ENCODE measurements at places on chromosomes 1 and 21. TPM values are rescaled to one million over a fixed set of nuclear protein-coding genes. Genes with fewer than 3 reads are reported as not detected.

Gene CYP4A22
- not detected for total RNA-seq

DNA sequence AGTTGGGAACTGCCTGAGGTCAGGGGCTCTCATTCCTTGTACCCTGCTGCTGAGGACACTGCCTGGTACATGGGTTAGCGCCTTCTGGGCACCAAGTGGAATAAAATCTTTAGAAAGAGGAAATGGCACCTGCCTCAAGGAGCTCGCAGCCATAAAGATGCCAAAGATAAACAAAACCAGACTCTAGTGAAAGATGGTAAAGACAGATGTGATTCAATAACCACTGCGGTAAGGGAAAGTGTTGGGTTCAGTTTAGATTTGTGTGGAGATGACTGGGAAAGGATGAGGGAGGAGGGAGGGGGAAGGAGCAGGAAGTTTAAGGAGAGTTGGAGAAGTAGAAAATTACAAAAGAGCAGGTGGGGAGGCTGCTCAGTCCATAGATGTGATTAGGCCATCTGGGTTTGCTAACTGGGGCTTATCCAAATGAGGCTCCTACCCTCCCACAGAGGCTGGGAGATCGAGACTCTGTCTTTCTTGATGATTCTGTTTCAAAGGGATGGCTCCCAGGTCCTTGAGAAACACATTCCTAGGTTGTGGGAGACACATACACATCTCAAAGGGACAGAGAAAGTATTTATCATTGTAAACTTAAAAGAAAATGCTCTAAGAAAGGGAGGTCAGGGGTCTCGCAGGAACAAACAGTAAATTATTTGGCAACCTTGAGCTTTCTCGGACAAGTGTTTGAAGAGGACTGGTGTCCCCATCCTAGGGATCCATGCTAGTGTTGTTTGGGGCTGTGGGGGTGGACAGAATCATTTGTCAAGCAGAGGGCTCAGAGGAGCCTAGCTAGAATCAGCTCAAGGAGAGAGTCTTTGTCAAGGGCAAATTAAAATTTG lies 65.7 kb upstream of the MORC3 start:
- DNase-seq = no peak

DNA sequence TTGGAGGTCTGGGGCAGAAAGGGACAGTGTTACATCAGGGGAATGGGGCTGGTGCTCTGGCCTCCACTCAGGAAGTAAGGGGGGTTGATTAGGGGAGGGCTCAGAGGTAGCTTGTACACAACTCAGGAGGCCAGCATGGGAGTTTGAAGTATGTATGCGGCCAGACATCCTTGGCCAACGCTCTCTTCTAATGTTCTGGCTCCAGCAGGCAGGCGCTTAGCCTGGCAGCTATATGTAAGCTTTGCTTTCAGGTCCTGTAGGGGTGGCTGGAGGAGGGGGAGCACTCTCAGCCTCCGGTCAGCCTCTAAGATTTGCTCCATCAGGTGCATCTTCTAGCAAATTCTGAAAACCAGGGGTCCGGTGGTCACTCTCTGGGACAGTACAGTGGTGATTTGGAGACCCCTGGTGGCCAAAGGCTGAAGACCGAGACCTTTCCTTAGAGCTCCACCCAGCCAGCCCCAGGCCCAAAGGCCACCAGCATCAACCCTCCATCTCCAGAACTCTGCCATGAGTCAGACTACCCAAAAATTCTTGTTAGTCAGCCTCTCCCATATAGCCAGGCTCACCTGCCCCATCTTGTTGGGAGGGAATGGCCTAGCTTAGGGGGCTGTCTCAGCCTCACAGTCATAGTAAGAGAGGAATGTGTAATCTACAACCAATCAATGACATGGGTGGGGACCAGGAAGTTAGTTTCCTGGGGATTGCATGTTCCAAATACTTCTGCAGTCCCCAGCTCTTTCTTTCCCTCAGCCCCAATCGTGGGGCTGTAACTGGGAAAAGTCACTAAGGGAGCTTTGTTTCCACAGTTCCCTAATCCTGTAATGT lies 9.7 kb upstream of the COL8A2 start:
- DNase-seq = no peak

Gene CR1L
- 0.53 TPM for total RNA-seq

GRCh38 chr1:168391851-168392681 lies 111.4 kb downstream of the TBX19 start:
- DNase-seq = no peak

DNA sequence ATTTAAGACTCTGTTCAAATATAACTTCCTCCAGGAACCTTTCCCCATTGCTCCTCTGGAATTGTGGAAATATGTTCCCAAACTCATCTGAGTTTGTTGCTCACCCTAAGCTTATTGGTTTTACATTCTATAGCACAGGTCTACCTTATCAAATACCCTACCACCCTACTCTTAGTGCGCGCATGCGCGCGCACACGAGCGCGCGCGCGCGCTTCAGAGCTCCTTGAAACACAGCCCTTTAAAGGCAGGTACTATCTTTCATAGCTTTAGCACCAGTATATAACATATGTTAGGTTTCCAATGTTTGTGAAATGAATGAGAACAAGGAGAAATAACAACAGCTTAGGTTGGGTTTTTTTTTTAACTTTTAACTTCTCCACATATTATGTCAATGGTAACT lies 3.5 kb downstream of the IPP start:
- no peak for DNase-seq

GRCh38 chr1:167052389-167052788 lies 37.8 kb downstream of the GPA33 start:
- DNase-seq = no peak

Gene CASP9
- total RNA-seq = 22.3 TPM

DNA sequence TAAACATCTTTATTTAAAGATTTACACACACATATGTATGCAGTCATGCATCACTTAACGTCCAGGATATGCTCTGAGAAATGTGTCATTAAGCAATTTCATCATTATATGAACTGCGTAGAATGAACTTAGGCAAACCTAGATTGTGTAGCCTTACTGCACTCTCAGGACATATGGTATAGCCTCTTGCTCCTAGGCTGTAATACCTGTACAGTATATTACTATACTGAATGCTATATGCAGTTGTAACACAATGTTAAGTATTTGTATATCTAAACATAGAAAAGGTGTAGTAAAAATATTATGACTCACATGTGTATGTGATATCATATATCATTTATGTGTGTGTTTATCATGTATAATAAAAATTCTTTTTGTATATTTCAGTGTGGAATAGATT lies 73.2 kb upstream of the QSOX1 start:
- no peak for DNase-seq

- DNase-seq = no peak
Observed at GRCh38 chr1:21327566-21328323, 37.5 kb upstream of the ECE1 start.

- DNase-seq = no peak
Observed at GRCh38 chr1:91682882-91683597, 182.4 kb downstream of the CDC7 start.

Gene DAP3
- total RNA-seq = 145 TPM

DNA sequence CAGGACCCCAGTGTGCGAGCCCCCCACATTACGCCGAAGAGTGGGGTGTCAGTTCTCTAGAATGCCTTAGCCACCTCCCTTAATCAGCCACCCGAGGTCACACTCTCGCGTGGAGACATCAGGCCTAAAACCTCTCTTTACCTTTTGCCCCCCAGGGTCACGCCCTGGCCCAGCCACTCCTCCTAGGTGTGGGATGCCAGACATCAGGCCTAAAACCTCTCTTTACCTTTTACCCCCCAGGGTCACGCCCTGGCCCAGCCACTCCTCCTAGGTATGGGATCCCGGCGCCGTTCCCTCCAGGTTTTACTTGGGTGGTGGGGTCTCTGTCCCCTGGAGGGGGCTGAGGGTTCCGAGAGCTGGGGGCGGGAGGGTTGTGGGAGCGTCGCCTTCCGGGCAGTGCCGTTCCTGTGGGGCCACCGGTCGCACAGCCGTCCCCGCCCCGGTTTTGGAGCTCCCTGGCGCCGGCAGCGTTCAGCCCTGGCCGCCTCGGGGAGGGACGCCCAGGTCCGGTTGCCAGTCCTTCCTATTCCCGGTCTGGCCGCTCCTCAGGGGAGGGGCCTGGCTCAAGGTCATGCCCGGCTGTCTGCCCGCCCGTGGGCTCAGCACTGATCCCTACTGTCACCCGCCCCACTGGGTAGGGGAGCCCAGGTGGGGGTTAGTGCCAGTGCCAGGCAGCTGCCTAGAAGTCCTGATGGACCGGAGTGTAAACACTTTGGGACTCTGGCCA lies 882 bp downstream of the VPS13D start:
- DNase-seq = no peak

DNA sequence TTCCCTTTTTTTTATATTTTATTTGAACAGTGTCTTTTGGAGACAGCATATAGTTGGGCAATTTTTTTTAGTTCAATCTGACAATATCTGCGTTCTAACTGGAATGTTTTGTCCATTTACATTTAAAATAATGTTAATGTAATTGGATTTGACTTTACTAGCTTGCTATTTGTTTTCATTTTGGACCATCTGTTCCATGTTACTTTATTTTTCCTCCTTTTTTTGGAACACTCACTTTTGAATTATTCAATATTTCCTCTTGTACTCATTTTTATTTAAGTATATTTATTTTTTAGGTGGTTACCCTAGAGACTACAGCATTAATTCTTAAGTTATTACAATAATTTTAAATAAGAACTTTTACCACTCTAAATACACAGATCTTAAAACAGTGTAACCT lies 62.8 kb upstream of the C1orf87 start:
- no peak for DNase-seq

Gene CLCA4
- not detected for total RNA-seq

- no peak for DNase-seq
Observed at GRCh38 chr1:25738499-25738898, 61.5 kb upstream of the SELENON start.

DNA sequence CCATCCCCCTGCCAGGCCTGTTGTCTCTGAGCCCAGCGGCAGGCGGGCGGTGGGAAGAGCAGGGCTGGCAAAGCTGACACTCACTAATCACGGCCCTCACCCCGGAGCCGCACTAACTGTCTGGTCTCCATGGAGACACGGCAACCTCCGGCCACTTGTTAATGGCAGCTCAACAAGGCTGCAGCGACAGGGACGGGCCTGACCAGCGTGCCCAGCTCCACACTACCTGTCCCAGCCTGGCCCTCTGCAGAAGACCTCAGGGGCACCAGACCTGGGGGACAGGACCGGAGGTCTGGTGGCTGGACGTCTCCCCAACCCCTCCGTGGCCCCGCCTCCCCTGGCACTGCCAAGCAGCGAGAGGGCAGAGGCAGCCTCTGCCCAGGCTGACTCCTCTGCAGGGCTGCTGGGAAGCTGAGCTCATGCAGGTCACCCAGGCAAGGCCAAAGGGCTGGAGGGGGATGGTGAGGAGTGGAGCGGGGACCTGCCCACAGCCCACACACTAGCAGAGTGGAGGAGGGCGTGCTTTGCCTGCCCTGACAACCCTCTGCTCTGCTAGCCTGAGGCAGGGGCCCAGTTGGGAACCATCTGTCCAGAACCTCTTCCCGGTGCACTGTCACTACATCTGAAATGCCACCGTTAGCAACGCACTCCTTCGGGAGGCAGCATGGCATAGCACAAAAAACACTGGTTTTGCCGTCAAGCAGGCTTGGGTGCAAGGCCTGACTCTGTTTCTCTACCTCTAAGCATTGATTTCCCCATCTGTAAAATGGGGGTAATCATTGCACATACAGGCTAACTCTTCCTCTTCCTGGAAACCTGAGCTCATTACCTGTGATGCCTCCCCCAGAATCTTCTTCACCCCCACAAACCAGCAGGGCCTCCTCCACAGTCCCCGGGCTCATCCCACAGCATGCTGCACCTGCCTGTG lies 29.6 kb upstream of the WASF2 start:
- no peak for DNase-seq

- DNase-seq = no peak
Observed at GRCh38 chr1:221732052-221732451, 9.8 kb downstream of the DUSP10 start.

- DNase-seq = no peak
Observed at GRCh38 chr21:34143685-34144182, 70.4 kb downstream of the MRPS6 start.

Gene MATN1
- total RNA-seq = 0.20 TPM

- no peak for DNase-seq
Observed at GRCh38 chr1:30405631-30406212, 317.7 kb downstream of the MATN1 start.

Gene GJA4
- not detected for total RNA-seq

DNA sequence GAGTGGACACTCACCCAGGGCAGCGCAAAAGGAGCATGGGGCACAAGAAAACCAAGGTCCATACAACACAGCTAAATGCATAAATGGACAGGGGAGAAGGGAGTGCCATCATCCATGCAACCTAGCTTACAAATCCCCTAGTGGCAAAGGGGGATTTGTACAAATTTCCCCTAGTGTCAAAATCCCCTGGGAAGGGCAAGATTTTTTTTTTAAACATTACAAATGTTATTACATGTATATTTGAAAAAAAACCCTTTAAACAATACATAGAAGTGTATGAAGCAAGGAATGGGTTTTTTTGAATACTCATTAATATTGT lies 89.6 kb upstream of the IVNS1ABP start:
- no peak for DNase-seq

GRCh38 chr1:87720561-87720960 lies 391.9 kb downstream of the LMO4 start:
- DNase-seq = no peak

GRCh38 chr1:40185951-40186864 lies 25.0 kb downstream of the RLF start:
- no peak for DNase-seq

GRCh38 chr1:111990878-111991718 lies 1.6 kb upstream of the KCND3 start:
- DNase-seq = no peak

Gene TRABD2B
- total RNA-seq = not detected

Gene CLEC20A
- total RNA-seq = not detected

DNA sequence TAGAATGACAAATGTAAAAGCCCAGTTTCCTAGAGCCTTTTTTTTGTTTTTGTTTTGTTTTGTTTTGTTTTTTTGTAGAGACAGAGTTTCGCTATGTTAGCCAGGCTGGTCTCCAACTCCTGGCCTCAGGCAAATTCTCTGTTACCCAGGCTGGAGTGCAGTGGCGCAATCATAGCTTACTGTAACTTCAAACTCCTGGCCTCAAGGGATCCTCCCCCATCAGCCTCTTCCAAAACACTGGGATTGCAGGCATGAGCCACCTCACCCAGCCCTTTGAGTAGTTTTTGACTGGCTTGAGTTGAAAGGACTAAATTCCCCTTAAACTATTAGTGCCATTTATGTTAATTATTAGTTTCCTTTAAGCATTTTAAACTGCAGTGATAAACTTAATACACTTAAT lies 28.8 kb upstream of the ZBTB18 start:
- no peak for DNase-seq

- DNase-seq = no peak
Observed at GRCh38 chr1:162015196-162015595, 8.5 kb downstream of the OLFML2B start.

Gene OR6N1
- not detected for total RNA-seq

Gene LCK
- 245 TPM for total RNA-seq

GRCh38 chr1:170853302-170853701 lies 82.0 kb upstream of the MROH9 start:
- DNase-seq = no peak

DNA sequence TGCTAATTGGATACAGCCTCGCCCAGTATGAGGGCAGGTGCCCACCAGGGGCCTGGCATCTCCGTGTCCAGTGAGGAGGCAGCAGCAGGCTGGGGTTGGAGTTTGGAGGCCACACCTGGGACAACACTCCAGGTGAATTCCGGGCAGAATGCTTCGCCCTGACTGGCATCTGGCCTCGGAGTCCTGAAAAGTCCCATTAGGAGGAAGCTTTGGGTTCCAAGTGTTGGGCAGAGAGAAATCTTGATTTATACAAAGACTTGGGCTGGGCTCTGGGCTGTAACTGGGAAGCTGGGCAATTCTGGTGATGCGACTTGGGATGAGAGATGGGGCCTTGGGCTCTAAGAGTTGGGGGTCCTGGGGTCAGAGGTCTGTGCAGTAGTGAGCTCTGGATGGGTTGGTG lies 48.1 kb upstream of the CSF3R start:
- no peak for DNase-seq

Measured in naive thymus-derived CD4-positive, alpha-beta T cell (primary cell).